ENCODE measurements at places on chromosomes 4 and X.

GRCh38 chrX:50103176-50103575, 97.6 kb downstream of the AKAP4 start:
- DNase-seq = no peak

DNA sequence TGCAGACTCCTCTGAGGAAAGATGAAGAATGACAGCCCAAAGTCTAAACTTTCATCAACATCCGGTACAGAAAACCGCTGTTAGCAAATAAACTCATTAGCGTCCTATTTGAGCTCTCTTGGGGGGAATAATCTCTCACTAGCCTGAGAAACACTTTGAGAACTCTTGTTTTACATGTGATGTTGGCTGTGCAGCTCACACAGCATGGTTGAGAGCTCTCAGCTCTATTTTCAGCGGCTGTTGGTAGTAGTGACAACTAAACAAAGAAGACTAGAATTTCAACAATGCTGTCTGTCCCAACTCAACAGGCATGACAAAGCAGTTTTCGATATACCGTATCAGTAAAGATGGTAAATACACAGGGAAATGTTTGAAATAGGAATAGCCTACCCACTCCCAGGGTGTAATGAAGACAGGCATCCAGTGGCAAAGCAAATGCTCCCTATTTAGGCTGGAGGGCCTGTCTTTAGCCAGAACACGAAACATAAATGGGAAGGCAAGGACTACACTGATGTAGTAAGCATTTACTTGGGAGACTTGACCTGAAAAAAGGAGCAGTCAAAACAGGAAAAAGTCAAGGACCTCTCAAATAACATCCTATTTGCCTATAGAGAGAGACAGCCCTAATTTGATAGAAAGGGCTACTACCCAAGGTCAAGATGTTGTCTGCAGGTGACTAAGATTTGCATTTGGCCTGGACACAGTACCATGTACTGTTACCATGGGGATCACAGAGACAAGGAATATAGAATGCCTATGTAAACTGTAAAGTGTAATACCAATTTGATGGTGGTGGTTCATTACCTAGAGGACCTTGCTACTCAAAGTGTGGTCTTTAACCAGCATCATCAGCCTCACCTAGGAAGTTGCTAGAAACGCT, 60.4 kb downstream of the PPEF2 start:
- DNase-seq = no peak

- peak; percentile 86 for DNase-seq
These were observed 115.0 kb upstream of the LDB2 start for GRCh38 chr4:17013382-17014006.

- DNase-seq = peak; percentile 34
These were observed 59.8 kb upstream of the MAML3 start for GRCh38 chr4:140213749-140214148.

DNA sequence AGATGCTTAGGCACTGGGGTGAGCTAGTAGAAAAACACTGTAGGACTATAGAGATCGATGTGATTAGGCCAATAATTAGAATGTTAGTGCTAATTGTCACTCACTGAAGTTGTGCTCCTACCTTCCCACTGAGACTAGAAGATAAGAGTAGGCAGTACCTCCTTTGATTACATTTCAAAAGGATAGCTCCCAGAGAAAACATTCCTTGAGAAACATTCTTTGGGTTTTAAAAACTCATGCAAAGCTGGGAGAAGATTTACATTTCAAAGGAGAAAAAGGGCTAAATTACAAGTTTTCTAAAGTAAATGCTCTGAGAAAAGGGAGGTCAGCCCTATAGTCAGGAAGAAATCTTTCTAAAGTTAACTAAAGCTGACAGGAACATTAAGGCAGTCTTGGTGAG, 860.3 kb upstream of the NDST4 start:
- no peak for DNase-seq

DNA sequence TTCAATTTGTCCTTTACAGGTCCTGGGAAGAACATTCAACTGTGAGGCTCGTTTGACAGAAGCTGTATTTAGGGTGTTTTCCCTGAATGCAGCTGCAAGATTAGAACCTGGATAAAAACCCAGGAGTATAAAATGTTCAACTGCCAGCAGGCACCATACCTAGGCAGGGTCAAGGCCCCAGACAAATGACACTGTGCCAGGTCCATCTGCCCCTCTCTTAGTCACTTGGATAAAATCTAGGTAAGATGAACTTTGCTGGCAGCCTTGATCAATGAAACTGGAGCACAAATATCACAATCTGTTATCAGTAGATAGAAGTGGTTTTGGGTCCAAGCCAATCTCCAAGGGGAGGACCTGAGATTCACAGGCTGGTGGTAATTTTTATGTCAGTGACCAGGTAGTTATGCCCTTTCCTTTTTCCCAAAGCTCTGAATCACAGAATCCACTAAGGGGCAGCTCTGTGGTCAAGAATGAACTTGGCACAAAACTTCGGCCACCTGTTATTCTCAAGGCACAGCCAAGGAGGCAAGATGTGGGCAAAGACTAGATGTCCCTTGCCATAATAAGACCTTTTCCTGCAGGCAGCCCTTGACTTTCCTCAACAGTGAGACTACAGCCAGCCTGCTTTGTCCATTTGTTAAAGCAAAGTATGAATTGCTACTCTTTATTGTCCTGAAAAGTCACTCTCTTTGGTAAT, 501.0 kb downstream of the PPARGC1A start:
- DNase-seq = no peak

DNA sequence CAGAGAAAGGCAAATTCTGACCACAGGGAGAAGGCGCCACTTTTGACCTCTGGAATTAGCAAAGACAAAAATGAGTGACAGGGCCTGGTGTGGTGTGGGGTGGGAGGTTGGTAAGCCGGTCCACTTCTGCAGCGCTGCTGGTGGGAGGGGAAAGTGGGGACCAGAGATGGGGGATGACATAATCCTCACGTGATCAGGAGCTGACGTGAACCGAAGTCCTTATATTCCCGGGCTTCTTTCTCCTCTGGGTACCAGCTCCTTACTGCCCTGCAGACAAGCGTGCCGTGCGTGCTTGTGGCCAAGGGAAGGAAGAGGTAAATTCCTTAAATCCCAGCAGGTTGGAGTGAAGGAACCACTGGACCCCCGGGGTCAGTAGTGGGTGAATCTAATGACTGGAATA, at the start of gene TCEAL7:
Gene TCEAL7 (plus strand): TSS at position 249 of the 400 bp plus-strand sequence. CDS start 1,165 bp downstream, outside the sequence.
- peak; percentile 28 for DNase-seq

DNA sequence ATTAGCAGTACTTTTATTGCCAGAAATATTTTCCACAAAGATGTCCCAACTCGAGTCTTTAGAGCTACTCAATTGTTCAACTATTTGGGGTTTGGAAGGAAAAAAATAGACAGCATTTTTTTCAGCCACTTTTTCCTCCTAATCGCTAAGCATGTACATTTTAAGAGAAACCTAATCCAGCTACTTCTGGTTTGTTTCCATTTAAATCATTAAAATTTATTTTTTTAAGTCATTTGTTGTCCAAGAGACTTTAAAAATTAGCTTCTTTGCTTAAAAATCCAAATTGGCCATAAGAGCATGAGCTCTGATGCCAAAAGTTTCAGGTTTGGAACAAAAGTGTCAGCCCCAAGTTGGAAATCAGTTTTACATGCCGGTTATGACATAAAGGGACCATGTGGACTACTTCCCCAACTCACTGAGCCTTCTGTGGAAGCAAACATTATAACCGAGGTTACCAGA, 186.3 kb upstream of the INTU start:
- peak; percentile 9 for DNase-seq

DNA sequence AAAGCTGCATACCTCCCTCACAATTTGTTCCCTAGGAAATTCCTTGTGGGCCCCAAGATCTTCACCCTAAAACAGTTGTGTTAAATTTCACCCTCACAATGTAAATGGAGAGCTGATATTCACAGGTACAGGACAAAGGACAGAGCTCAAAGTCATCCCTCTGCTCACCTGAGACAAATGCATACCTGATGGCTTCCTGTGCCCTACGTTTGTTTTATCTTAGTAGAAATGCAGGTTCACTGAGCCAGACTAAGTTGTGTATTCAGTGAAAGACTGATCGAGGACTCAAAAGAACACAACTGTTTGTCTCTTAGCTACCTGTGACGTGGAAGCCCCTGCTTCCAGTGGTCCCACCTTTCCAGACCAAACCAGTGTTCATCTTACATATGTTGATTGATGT, 53.6 kb downstream of the TRMT44 start:
- no peak for DNase-seq

GRCh38 chr4:150904671-150905070, 110.4 kb downstream of the LRBA start:
- no peak for DNase-seq

DNA sequence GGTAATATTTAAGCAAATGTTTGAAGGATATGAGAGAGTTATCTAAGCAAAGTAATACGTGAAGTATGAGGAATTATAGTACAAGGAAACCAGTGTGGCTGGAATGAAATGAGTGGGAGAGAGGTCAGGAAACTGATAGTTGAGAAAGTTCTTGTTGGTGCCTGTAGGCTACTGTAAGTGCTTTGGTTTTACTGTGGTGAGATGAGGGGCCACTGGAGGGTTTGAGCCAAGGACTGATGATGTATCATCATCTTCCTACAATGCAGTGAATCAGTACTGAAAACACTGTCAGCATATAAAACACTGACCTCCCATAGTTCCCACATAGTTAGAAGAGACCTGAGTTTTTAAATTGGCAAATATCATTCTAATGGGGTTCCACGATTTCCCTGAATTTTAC, 367.5 kb upstream of the CTSO start:
- peak; percentile 90 for DNase-seq

GRCh38 chr4:131159261-131159660, 1989.8 kb upstream of the PCDH10 start:
- no peak for DNase-seq

- peak; percentile 96 for DNase-seq
These were observed at the start of gene RNF4 for GRCh38 chr4:2468456-2469191. Gene RNF4, plus strand, starts transcription at chr4:2469106. Its CDS starts 21,388 bp downstream, at chr4:2490494.

- no peak for DNase-seq
These were observed 39.2 kb upstream of the NMU start for GRCh38 chr4:55675196-55675793.

- peak; percentile 42 for DNase-seq
These were observed 444.7 kb downstream of the IQCM start for GRCh38 chr4:149370785-149371420.

DNA sequence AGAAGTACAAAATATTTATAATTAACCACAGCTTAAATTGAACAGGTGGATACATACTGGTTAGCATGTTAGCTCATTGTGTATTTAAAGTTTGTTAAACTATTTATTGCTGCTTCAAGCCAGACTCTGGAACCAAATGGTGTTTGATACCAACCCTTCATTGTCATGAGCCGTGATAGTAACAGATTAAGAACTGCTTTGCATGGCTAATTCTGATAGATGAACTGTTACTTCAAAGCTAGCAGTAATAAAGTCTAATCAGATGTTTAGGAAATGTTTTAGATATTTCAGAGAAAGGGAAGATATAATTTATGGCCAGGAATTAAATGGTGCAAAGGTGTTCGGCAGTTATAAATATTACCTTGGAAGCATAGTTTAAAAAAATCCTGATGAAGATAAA, 676.1 kb upstream of the ATOH1 start:
- DNase-seq = no peak

GRCh38 chrX:137428766-137429591, 136.9 kb upstream of the ZIC3 start:
- no peak for DNase-seq

DNA sequence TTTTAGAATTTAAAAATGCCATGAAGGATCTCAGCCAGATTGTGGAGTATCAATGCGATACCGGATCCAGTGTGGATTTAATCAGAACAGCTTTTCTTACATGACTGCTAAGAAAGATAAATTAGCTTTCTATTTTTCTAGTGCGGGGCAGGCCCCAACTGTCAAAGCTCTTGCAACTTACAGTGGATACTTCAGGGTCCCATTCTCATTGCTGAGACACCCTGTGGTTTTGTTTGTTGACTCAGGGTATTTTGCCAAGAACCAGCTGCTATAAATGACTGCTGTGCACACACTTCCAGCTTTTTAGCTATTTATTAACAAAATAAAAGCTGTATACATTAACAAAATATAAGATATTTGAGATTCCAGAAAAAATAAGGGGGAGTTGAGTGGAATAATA, 166.4 kb downstream of the DCLK2 start:
- DNase-seq = peak; percentile 82

GRCh38 chrX:4588893-4589292, 875.4 kb upstream of the PRKX start:
- peak; percentile 9 for DNase-seq

GRCh38 chr4:153585026-153585425, 99.1 kb upstream of the TLR2 start:
- DNase-seq = no peak

DNA sequence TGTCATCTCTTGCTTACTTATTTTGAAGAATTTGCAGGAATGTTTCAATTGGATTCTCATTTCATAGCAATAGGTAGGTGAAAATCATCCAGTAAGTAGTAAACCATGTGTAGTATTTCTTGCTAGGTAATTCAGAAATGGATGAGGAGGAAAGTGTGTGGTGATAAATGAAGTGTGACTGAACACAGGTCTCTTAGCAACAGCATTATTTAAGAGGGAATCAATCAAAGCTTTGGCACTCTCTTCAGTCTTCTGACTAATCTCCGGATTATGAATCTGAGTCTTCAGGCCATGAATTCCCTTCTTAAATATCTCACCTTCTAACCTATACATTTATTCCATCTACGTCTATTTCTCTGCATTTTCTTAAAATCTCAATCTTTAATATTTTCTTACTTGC, 55.8 kb upstream of the ARHGAP24 start:
- DNase-seq = no peak

- DNase-seq = peak; percentile 15
These were observed 50.3 kb downstream of the DKK2 start for GRCh38 chr4:106985830-106986229.
